ENCODE measurements at places on chromosomes 11 and 22. TPM values are rescaled to one million over a fixed set of nuclear protein-coding genes. Genes with fewer than 3 reads are reported as not detected.

Gene ELMOD1
- not detected for total RNA-seq

Gene C11orf42
- not detected for total RNA-seq

Gene MS4A18
- not detected for total RNA-seq

Gene NPTXR
- total RNA-seq = 19.6 TPM

Gene NCF4
- total RNA-seq = 32.1 TPM

Gene MRGPRX4
- not detected for total RNA-seq

Gene CCDC89
- 7.6 TPM for total RNA-seq

Gene RAG1
- total RNA-seq = not detected

Gene SC5D
- 19.0 TPM for total RNA-seq

Gene IL18
- 31.6 TPM for total RNA-seq

Gene FOLR3
- total RNA-seq = 36.8 TPM

Gene C11orf21
- total RNA-seq = not detected

Gene DGAT2
- 0.45 TPM for total RNA-seq

Gene BRSK2
- not detected for total RNA-seq
